ENCODE measurements at places on chromosomes 3 and 15.

DNA sequence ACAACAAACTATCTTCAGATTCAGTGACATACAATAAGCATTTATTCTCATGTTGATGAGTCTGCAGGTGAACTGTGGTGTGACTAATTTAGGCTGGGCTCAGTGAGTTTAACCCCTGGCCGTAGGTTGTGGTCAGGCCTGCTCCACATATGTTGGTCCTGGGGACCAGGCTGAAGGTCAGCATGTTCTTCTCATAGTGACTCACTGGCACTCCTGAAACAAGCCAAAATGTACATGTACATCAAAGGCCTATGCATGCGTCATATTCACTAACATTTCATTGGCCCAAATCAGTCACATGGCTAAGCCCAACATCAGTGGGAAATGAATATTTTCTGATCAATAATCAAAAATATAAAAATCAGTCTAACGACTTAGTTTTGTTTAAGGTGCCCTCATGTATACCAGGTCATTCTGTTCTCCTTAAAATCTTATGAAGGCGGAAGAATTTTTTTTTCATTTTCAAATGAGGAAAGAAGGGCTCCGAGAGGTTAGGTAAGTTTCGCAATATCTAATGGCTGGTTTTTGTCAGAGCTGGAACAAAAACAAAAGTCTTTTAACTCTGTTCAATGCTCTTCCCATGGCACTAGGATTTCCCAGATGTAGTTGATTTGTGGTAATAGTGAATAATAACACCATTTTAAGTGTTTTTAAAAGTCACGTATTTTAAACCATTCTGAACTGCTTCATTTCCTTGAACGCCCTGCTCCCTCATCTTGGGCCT, 148.5 kb downstream of the MFSD1 start:
- no peak for DNase-seq

DNA sequence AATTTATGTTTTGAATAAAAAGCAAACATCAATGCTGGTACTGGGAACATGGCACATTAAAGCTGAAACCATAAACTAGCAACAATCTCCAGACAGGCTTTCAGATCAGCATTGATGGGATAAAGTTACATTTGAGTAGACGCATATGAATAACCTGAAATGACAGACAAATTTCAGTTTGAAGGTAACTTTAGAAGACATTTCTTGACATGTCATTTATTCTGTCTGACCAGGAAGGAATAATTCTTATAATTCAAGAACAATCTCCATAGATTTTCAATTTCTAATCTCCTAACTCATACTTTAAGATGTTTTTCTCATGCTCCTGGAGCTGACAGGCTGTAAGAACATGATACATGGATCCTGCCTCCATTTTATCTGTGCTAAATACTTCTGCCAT, 69.8 kb downstream of the PLCH1 start:
- no peak for DNase-seq

DNA sequence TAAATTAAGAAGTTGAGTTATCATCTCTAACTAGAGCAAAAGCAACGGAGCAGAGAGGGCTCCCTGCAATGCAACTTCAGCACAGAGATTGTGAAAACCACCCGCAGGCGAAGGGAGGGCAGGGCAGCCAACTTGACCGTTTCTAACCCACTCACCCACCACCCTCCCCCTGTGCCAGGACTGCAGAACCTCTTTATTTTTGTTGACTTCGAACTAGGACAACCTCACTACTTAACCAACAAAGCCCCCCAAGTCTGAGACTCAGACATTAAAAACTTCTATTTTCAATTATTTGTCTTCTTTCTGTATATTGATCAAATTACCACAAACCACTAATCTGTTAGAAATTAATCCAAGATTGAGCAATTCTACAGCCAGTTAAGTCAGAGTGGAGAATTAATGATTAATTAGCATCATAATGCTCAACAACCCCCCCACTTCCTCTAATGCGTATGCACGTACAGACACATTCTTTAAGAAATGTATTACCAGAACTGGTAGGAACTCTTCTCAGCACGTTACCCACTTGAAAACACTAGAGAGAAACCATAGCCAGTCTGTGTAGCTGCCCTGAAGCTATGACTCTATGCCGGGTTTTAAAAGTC, 2.0 kb downstream of the MGLL start:
- no peak for DNase-seq

- no peak for DNase-seq
These were observed 22.3 kb upstream of the BMF start for GRCh38 chr15:40130799-40131502.

DNA sequence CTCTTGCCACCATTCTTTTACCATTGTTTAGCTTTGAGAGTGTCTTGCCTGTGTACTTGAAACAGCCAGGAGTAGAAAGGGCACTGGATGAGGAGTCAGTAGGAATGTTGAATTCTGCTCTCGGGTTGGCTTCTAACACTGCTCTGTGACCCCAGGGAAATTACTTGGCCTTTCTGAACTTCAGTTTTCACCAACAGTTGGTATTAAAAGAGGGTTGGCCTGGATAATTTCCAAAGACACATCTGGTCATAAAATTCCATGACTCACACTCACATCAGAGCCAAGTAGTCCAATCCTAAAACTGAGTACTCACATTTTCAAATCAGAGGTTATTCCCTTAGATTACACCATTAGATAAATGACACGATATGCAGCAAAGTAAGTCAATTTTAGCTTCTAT, 141.6 kb downstream of the ECT2 start:
- DNase-seq = no peak

- DNase-seq = no peak
These were observed 656.3 kb downstream of the RBMS3 start for GRCh38 chr3:29937185-29937584.

DNA sequence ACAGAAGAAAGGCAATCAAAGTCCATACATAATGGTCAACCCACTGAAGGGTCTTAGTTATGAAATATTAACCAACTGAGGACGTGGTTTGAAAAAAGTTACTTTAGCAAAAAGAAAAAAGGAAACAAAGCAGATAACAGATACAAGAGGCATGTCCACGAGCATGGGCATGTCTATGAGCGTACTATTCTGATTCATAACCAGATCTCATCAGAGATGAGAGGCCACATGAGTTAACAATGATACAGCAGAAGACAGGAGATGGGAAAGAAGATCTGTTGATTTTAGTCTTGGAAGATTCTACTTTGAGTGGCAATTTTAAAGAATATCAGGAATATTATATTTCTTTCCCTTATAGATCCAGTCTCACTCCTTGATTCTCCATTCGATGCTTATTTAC, 262.9 kb upstream of the SLITRK3 start:
- no peak for DNase-seq

GRCh38 chr15:81547521-81548132, 173.6 kb upstream of the TMC3 start:
- DNase-seq = no peak

- DNase-seq = no peak
These were observed 367.6 kb upstream of the NDN start for GRCh38 chr15:24054547-24055245.

DNA sequence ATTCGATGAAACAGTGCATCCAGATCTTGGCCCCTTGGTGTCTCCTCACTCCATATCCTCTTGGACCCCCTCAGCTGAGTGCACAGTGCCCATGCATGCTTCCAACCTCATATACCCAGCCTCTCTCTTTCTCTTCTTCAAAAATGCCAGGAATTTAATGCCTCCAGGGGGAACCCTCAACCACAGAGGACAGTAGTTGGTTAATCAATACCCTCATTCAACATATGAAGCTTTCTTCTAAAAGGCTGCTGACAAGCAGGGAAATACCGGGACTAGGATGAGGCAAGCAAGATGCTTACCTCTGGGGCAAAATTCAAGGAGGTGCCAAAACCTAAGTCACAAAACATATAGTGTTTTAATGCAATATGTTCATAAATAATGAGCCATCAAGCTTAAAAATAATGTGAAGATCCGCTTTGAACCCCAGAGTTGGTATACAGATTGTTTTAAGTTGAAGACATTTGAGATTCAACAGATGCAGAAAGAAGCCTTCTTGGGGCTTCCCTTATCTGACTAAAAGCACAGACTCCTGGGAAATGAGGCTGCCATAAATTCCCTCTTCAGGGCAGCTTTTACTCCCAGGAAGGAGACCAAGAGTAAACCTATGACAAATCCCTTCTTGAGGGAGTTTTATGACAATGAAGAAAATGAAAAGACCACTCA, 48.2 kb upstream of the FHIT start:
- no peak for DNase-seq

- no peak for DNase-seq
These were observed 123.1 kb upstream of the STRIT1 start for GRCh38 chr3:155416500-155417118.

DNA sequence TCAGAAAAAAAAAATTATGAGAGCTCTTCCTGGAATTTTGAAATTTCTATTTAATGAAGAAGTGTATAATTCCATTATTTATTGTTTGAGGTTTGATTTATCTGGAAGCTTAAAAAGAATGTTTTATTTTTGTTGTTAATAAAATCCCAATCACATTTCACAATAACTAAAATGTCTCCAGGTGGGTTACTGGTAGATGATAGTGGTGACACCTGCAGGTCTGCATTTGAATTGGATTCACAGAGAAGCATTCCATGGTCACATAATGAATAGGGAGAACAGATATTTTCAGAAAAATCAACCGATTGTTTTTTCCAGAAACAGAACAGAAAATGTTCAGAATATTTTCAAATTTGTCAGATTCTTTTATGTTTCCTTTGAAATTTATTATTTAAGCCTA, 48.3 kb downstream of the ASB7 start:
- DNase-seq = no peak

DNA sequence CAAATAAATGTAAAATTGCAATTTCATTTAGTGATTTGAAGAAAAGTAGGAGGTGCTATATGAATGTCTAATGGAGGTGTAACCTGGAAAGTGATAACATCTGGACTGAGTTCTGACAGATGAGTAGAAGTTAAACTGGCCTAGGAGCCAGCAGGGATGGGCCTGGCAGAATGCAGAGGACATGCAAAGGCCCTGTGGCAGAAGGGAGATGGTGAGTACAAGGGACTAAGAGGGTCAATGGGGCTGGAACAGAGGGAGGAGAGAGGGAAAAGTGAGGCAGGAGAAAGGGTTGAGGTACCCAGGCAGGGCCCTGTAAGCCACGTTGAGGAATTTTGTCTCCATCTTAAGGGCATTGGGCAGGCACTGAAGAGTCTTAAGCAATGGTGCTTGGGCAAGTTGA, 3.4 kb upstream of the PPP1R14D start:
- DNase-seq = no peak

- DNase-seq = no peak
These were observed 7.8 kb upstream of the SPATA12 start for GRCh38 chr3:57052662-57053061.

- no peak for DNase-seq
These were observed 463.2 kb upstream of the GBE1 start for GRCh38 chr3:82224661-82225060.

DNA sequence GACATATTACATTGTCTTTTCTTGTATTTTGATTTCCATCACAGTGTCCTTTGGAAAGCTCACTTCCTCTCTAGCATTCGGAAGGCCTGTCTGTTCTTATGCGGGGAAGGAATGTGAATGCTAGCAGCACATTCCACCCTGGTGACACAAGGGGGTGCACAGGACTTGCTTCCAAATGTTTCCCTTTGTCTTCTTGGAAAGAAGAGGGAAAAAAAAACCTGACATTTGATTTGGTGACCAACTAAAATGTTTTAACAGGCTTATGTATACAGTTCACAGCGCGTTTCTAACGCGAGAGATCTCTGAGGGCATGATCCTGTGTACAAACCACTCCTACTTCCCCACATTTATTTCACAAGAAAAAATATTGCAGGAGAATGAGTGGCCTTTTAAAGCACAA, 107.6 kb upstream of the FXR1 start:
- DNase-seq = no peak

- DNase-seq = no peak
These were observed 14.8 kb downstream of the VILL start for GRCh38 chr3:38005076-38006020.

Data from T-helper 9 cell (primary cell).